ENCODE measurements at places on chromosomes 2 and 18.

- DNase-seq = no peak
These were observed 29.4 kb downstream of the THADA start for GRCh38 chr2:43566461-43566729.

DNA sequence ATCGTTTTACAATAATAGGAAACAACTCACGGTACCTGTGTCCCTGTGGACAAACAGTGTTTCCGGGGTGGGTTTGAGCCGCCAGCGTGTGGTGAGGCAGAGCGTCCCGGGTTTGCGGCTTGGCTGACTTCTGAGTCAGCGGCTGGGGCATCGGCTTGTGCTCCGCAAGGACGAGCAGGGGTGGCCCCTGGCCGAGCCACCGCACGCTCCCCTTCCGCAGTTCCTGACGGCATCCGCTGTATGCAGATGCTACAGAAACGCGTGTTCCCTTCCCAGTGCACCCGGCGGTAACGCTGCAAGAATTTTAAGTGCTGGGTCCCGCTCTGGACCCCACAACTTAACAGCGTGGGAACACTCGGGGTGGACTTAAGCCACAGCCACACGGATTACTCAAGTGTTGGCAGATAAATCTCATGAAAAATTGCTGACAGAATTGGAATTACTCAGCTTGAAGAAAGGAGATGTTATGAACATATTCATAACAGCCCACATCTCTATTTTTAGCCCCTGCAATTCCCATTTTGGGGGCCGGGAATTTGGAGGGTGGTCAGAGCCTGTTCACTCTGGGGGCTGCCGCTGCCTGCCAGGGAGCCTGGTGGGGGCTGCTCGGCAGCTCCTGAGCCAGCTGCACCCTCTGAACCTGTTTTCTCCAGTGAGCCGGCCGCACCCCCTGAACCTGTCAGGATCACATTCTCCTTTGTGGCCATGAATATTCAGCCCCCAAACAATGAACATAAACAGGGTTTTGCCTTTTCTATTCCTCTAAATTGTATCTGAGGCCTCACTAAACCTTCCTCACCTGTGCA, 12.6 kb upstream of the KCNG2 start:
- DNase-seq = peak; percentile 54

- DNase-seq = peak; percentile 13
These were observed 6.9 kb downstream of the INHA start for GRCh38 chr2:219578811-219579613.

GRCh38 chr2:10005461-10006235, 37.7 kb upstream of the KLF11 start:
- no peak for DNase-seq

GRCh38 chr18:50627594-50628532, 68.0 kb downstream of the MAPK4 start:
- DNase-seq = no peak

DNA sequence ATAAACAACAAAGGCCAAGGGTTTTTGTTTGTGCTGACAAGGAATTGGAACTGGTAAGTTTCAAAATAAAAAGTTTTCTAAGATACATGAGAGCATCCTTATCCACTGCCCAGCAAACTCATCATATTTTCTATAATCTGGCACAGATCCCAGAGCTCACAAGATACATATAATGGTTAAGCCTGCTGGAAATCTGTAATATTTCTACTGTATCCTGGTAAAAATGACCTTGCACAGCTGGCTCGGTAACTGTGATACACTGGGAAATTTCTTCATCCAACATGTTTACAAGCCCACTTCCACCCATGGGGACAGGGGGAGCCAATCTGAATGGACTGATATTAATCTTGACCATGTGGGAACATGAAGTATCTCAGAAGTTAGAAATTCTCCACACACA, 425.4 kb upstream of the MMADHC start:
- DNase-seq = no peak
